ENCODE measurements at places on chromosomes 4 and X. TPM values are rescaled to one million over a fixed set of nuclear protein-coding genes. Genes with fewer than 3 reads are reported as not detected.

Gene SLC26A1
- total RNA-seq, result 0.13 TPM

GRCh38 chrX:66098162-66098561, 58.3 kb upstream of the VSIG4 start:
- DNase-seq, result no peak

Gene TBC1D9
- total RNA-seq, result 68.8 TPM

DNA sequence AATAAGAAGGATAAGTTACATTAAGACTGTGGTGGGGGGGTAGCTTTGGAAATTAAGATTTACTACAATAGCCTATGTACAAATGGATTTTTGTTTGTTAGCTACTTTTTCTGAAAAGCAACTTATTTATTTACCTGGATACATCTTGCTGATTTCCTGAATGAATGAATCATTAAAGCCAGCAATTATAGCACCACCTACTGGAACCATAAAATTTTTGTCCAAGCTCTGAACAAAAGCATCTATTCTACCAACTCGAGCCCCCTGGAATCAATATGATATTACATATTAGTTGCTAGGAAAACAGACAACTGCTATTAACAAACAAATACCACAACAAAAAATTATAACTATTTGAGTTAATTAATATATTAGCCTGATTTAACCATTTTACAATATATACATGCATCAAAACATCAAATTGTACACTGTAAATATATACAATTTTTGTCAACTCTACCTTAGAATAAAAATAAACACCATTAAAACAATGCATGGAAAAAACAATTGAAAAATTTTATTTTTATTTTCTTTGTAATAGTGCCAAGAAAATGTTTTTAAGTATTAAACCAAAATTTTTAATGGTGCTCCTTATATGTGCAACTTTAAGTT, 15.3 kb downstream of the SEPSECS start:
- DNase-seq, result peak; percentile 23

Gene TEC
- 1.3 TPM for total RNA-seq

DNA sequence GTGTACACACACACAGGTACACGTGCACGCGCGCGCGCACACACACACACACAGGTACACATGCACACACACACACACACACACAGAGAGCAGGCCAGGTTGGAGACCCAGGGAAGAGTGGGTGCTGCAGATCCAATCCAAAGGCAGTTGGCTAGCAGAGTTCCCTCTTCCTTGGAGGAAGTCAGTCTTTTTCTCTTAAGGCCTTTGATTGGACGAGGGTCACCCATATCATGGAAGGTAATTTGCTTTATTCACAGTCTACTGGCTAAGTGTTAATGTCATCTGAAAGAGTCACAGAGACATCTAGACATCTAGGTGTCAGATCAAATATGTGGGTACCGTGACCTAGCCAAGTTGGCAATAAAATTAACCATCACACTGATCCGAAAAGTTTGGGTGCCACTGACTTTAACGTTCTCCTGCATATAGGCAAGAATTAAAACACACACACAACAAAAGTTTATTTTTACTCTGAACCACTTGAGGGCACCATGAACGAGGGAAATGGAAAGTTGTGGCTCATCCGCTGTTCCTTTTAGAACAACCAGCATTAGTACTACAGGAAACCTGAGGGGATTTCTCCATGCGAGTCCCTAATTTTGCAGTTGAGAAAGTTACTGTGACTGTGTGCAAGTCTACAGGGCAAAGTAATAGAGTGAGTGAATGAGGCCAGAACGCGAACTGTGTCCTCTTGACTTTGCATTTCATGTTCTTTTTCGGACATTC, 66.0 kb upstream of the STOX2 start:
- peak; percentile 25 for DNase-seq

DNA sequence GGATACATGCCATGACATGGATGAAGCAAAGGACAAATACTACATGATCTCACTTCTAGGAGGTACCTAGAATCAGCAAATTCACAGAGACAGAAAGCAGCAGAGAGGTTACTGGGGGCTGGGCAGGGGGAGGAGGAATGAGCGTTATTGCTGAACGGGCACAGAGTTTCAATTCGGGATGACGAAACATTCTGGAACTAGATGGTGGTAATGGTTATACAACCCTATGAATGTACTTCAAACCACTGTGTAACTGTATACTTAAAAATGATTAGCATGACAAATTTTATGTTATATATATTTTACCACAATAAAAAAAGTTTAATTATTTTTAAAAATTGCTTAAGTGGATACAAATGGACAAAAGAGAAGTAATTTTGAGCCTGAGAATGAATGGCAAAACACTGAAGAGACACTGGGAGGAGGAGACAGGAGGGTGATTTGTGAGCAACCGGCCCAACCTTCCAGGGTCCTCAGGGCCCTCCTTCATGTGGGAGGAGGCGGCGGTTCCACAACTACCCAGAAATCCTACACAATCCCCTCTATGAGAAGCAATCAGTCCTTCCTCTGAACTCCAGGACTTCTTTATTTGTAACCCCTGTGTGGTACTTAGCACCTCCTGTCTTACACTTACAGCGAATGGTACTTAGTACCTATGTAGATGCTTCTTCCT, 14.1 kb downstream of the ACSL1 start:
- DNase-seq, result no peak

DNA sequence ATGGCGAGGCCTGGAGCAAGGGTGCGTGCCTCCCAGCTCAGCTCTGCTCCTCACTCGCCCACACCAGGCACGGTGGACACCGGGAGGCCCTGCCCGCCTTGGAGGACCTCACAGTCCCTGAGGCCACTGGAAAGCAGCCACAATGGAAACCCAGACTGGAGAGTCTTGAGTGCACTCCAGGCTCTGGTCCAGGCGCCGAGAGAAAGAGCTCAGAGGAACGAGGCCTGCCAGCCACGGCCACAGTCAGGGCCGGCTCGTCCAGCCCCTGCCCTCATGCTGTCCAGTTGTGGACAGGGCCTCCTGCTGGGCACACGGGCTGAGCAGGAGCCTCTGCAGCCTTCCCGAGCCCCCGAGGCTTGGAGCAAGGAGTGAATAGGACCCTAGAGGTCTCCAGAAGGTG, 53.3 kb upstream of the GRPEL1 start:
- no peak for DNase-seq

Gene PPEF1
- total RNA-seq, result not detected

DNA sequence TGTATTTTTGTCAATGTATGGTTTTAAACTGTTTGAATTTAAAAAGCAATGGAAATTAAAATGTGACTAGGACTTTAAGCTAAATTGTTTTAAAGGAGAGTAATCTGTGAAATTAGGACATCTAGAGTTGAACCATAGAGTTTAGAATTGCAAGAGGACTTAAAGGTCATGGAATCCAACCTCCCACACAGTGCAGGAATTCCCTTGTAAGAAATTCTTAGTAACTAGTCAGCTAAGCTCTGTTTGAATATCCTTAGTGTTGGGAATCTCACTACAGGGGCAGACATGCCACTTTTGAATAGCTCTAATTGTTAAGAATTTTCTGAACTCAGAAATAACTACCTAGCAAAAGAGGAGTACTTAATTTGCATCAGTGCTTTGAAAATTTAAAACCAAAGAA, 292.9 kb downstream of the IL1RAPL1 start:
- DNase-seq, result no peak

DNA sequence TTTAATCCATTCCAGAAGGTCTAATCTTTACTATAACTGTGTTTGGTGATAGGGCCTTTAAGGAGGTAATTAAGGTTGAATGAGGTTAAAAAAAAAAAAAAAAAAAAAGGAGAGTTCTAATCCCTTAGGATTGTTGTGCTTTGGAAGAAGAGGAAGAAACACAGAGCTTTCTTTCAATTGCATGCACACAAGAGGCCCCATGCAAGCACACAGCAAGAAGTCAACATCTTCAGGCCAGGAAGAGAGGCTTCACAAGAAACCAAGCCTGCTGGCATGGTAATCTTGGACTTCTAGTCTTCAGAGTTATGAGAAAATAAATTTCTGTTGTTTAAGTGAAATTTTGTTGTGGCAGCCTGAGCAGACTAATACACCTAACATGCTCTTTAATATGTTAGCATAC, 118.6 kb downstream of the NAA11 start:
- DNase-seq, result no peak

GRCh38 chrX:153736071-153736820, 11.6 kb downstream of the ABCD1 start:
- no peak for DNase-seq

- peak; percentile 17 for DNase-seq
Measured at GRCh38 chrX:40090050-40090804, 7.5 kb downstream of the BCOR start.

Gene ARHGAP4
- total RNA-seq, result 5.1 TPM

DNA sequence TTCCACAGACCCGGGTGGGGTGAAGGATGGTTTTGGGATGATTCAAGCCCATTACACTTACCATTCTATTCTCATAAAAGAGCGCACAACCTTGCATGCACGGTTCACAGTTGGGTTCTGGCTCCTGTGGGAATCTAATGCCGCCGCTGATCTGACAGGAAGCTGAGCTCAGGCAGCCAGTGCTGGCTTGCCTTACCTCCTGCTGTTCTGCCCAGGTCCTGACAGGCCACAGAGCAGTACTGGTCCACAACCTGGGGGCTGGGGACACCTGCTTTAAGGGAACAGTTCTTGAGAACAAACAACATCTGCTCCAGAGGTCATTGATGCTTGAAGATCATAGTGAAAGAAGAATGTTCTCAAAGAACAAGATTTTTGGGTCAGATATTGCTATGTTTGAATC, 8.0 kb upstream of the HS3ST1 start:
- no peak for DNase-seq

GRCh38 chr4:153401501-153401900, 57.0 kb downstream of the MND1 start:
- DNase-seq, result no peak

DNA sequence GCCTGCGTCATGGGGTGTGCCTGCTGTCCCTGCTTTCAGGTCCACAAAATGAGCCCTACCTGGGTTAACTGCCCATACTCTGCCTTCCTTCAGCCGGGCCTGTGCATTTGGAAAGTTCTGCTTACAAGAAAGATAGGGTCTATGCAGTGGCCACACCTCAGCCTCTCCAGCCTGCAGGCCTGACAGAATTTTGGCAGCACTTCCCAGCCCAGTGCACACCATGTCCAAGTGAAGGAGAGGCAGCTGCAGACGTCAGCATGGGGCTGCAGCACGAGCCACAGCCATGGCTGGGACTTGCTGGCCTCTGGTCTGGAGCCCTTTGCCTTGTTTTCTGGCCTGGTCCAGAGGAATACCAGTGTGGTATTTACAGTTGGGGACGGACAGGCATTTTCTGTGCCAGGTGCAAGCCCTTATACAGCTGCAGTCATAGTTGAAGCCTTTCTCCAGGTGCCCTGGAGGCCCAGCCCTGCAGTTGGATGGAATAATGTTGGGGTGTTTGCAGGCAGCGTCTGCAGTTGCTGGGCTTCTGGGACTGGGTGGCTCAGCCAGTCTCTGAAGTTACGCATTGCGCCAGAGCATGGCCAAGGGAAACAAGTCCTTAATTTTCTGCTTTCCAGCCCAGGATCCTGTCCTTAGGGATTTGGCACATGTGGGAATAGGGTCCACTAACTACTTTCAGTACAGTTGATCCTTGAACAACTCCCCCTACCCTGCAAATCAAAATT, 26.2 kb downstream of the JADE1 start:
- DNase-seq, result no peak

GRCh38 chr4:165715211-165715610, 157.8 kb upstream of the TLL1 start:
- DNase-seq, result no peak

DNA sequence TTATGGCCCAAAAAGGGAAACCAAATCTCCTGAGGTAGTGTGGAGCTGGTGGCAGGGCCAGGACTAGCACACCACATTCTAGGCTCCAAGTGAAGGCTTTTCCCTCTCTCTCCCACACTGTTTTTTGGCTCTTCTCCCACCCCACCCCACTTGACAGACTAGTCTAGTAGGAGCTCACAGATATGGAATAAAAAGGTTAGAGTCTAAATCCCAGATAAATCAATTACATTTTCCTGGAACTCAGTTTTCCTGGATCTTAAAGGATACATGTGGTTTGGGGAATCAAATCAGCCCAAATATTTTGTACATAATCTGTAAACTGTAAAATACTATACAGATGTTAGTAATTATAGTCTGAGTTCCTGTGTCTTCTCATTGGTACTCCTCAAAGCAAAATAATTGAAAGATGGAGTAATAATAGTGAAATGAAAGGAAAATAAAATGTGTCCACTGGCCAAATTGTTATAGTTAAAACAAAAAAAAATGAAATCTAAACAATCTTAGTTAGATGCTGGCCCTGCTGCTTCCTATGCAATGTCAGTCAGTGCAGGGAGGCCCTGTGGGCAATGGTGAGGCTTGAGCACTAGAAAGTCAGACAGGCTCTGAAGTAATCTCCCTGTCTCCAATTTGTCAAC, 370.4 kb upstream of the CPEB2 start:
- DNase-seq, result no peak

GRCh38 chr4:169136330-169136729, 126.3 kb upstream of the CBR4 start:
- DNase-seq, result no peak

DNA sequence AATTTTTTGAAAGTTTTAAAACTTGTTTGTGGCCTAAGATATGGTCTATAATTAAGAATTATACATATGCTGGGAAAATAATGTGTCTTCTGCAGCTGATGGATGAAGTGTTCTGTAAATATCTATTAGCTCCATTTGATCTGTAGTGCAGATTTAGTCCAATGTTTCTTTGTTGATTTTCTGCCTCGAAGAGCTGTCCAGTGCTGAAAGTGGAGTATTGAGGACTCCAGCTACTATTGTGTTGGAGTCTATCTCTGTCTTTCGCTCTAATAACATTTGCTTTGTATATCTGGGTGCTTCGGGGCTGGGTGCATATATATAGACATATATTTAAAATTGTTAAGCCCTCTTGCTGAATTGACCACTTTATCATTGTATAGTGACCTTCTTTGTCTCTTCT, 2127.3 kb downstream of the PCDH7 start:
- no peak for DNase-seq

DNA sequence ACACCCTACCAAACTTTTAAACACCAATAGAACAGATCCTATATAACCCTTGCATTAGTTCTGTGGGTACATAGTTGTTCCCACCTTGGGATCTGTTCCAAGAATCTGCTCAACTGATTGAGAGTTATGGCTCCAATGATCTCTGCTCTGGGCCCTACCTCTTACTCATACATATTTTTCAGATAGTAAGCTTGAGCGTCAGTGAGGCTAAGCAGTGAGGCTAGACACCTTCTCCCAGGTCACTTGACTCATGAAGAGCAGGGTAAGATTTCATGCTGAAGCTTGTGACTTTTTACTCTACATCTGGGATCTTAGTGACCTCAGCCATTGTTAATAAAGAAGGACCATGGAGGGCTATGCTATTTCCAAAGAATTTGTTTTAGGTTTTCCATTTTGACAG, 23.1 kb upstream of the TNIP3 start:
- DNase-seq, result no peak

GRCh38 chrX:15448010-15448639, 45.0 kb downstream of the PIR start:
- DNase-seq, result no peak

GRCh38 chrX:147894366-147894963, 17.3 kb upstream of the FMR1 start:
- no peak for DNase-seq

Gene CD40LG
- not detected for total RNA-seq

DNA sequence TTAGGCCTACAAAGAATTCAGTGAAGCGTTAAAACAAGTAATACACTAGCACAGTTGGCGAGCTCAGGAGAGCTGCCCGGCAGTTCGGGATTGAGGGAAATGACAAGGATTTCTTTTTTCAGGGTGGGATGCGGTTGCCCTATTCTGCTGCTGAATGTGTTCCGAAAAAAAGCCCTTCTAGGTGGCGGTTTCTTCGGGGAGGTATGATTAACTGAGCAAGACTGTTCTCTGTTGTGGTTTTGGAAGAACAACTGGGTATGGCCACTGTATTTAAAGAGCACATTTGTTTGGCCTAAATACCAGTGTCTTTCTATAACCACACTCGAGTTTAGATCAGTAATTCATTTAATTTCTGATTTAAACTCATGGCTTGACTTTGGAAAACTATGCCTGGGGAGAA, 459.7 kb upstream of the FAT1 start:
- DNase-seq, result no peak

Measured in dermis microvascular lymphatic vessel endothelial cell (primary cell).